ENCODE measurements at places on chromosomes 1 and 21.

GRCh38 chr1:26994020-26994786 lies 711 bp downstream of the TRNP1 start:
- DNase-seq, result no peak

GRCh38 chr1:64470665-64471217 lies 812 bp downstream of the CACHD1 start:
- peak; percentile 11 for DNase-seq

DNA sequence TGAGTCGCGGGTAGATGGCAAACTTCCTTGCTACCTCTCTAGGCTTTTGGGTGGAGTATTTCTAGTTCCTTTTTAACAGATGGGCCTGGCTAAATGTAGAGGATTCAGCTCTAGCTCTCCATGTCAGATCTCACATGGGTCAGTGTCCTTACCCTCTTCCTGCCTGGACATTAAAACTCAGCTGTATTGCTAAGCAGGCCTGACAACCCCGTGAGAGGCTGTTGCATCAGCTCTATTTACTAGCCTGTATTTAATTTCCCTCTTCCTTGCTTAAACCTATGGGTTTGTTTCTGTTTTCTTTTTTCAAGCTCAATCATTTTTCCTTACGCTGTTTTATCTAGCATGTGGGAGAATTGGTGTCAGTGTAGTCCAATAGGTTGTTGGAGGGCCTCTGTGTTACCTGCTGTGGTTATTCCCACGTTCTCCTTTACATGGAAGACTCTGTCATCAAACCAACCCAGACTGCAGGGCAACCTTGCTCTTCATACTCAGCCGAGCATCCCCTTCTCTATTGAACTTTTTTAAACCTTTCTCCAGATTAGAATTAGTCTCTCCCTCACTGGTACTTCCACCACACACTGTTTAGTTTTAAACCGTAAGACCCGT lies 79.5 kb upstream of the BACH1 start:
- peak; percentile 34 for DNase-seq

DNA sequence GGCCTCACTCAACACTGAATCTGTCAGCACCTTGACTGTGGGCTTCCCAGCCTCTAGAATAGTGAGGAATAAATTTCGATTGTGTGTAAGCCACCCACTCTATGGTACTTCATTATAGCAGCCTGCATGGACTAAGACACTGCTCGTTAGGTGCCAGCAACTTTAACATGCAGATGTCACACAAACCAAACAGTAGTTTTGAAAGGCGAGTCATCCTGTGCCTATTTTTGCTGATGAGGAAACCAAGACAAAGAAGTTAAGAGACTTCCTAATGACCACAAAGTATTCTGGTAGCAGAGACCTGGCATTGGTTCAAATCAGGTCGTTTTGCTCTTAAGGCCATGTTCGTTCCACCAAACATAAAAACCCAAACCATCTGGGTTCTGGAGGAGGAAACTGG lies 42.9 kb downstream of the BATF3 start:
- no peak for DNase-seq

Measured in fibroblast of mammary gland (primary cell).